ENCODE measurements at places on chromosomes 7 and 10.

DNA sequence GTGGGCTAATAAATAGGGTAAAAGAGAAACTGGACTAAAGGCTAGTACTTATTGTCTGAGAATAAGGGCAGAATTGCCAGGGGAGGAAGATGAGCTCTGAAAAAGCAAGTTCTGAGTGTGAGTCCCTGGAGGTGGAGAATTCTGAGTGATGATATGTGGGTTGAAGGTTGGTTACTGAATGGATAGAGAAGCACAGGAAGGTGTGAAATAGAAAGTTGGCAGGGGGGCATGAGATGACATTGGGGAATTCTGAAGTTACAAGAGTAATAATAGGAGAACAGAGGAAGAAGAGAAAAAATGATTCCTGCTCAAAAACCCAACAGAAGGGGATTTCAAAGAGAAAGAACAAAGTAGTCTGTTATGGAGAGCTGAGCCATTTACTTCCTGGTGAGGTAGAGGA is 76.9 kb downstream of the PRKCQ start:
- no peak for DNase-seq

DNA sequence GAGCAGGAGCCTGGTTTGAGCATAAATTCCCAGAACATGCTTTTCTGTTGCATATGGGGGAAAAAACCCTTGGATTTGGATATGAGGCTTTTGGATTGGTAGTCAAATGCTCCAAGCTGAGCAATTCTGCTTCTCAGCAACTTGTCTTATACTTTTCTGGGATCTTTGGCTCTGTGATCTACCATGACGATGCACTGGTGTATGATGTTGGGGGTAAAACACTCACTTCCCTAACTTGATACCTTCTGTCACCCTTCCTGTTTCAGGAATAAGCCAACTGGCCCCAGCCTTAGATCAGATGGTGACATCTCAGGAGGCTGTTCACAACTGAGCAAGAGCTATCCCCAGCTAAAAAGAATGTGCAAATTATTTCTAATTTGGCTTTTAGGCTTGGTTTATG is 13.1 kb upstream of the CPA4 start:
- no peak for DNase-seq

DNA sequence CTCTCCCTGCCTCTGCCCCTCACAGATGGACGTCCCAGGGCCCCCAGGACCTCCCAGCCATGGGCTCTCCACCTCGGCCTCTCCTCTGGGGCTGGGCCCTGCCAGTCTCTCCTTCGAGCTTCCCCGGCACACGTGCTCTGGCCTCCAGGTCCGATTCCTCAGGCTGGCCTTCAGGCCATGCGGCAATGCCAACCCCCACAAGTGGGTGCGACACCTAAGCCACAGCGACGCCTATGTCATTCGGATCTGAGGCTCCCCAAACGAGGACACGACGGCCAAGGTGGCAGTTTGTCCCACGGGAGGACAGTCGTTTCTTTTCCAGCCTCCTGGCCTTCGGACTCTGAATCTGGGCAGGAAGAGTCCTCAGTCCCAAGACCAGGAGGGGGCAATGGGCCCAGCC is 5.2 kb downstream of the AP4M1 start:
- DNase-seq: no peak

DNA sequence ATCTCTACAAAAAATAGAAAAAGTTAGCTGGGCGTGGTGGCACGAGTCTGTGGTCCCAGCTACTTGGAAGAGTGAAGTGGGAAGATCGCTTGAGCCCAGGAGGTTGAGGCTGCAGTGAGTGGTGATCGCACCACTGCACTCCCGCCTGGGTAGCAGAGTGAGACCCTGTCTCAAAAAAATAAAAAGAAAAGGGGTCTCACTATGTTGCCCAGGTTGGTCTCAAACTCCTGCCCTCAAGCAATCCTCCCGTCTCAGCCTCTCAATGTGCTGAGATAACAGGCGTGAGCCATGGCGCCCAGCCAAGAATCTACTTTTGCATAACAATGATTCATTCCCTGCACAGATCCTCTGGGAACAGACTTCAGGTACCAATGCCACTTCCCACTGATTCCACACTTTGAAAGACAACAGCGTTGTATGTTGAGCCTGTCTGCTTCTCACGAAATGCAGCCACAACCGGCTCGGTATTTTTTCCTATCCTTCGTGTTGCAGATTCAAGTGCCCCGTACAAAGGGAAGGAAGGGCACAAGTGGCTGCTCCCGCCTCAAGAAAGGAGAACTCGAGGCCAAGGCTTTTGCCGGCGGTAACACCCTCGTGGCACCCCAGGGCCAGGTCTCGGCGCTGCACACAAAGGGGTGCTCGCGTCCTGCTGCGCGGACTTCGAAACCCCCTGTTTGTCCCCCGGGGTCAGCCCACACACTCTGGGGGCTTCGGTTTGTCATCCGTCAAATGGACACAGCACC is 745 bp downstream of the DAGLB start:
- peak; percentile 85 for DNase-seq

DNA sequence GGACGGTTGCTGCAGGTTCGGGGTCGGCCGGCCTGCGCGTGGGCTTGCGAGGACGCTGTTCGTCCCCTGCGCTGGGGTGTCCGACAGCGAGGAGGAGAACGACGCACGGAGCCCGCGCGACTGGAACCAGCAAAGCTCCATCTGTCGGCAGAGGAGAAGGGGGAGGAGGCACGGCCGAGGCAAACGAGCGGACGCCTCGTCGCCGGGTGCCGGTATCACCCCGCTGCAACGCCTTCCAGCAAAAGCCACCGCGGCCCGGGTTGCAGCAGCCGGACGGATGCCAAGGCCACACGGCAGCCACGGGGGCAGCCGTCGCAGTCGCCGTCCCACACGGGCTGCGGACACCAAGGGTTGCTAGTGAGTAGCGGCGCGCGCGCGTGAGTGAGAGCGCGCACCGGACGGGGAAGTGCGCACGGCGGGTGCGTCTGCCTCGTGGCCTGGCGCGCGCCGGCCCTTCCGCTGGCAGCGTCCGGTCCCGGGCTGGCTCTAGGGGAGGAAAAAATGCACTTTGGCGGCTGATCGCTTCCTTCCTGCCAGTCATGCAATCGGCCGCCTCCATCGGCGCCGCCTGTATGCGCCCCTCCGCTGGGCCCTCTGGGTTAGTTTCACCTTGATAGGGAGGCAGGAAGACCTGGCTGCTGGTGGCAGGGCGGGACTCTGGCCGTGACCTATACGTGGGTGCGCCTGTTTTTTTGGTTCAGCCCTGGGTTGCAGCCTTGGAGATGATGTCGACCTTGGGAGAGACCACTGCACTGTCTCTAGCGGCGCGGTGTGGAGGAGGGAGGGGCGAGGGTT is 434 bp downstream of the STAMBPL1 start:
- DNase-seq: peak; percentile 91

- peak; percentile 34 for DNase-seq
These were observed 47.1 kb downstream of the PAPSS2 start for GRCh38 chr10:87706731-87707130.

DNA sequence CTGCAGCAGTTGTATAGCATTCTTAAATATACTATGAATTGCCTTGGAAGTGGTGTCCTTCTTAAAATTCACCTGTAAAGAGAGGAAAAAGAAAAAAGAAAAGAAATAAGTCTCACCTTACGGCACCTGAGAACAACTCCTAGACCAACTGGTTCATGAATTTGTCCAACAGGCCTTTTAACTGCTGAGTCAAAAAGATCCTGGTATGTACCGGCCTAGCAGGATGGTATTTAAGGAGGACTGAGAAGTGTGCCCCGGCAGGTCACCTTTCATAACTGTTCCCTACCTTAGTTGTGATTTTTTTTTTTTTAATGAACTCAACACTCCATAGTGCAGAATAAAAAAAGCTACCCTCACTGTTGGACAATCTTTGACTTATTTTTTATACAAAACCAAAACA is 25.8 kb downstream of the STN1 start:
- DNase-seq: no peak

DNA sequence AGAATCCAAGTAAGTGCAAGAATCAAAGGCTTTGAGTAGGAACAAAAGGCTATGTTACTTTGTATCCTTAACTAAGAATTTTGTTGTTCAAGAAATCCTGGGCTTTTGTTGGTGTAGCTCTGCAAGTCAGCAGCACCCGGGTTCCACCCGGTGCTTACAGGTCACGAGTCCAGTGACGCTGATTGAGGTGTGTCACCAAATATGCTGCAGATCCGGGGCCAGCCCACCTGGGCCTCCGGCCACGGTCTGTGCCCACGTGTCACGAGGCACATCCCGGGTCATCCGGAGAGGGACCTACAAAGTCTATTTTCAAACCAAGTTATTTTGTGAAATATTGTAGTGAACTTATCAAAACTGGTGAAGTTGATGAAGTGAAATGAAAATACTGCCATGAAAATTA is 103.1 kb downstream of the MGMT start:
- no peak for DNase-seq

- no peak for DNase-seq
These were observed 29.3 kb downstream of the KLF6 start for GRCh38 chr10:3755440-3756359.

DNA sequence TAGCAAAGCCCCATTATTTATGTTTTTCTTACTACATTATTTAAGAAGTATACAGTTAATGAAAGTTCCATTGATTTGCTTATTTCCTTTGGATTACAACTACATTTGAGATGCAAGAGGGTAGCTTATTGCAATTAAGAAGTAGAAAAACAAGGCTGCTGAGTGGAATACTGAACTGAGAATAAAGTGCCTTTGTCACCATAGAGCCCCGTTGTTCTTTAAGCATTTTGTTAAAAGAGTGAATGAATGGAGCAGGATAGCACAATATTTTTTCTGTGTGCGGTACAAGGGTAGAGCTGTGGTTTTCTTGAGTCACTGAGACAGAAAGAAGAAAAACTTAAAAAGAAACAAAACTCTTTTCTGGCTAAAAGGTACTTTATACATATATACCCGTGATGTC is 45.6 kb downstream of the ZNF277 start:
- no peak for DNase-seq

- DNase-seq: no peak
These were observed 18.4 kb downstream of the TIAL1 start for GRCh38 chr10:119578355-119578754.

GRCh38 chr7:33773053-33773452 is 132.3 kb upstream of the BMPER start:
- no peak for DNase-seq

- DNase-seq: peak; percentile 34
These were observed 196.9 kb upstream of the RHOBTB1 start for GRCh38 chr10:61140765-61141392.

DNA sequence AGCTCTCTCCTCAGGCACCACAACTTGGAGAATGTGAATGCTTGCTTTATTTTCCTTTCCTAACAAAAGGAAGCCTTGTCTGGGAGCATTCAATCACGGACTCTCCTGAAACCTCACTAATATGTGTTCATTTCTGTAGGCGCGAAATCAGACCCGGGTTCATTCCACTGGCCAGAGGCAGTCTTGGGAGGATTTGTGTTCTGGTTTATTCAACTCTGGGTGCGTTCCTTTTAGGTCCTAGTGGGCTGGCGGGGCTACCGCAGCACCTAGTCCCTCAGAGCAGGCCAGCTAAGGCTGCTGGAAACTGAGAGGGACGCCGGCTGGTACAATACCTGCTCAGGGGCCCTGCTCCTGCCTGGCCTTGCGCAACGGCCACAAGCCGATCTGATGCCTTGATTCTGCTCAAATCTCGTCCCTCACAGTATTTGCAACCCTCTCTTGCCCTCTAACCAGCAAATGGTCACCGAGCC is 7.5 kb downstream of the HOXA4 start:
- no peak for DNase-seq

DNA sequence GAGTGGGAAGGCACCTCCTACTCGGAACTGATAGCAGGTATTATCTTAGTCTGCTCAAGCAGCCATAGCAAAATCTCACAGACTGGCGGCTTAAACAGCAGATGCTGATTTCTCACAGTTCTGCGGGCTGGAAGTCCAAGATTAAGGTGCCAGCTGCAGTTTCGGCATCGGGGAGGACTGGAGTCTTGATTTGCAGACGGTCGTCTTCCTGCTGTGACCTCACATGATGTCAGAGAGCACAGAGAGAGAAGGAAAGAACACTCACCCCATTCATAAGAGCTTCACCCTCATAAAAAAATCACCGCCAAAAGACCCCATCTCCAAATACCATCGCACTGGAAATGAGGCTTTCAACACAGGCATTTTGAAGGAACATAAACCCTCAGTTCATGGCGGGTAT is 216.5 kb upstream of the PITRM1 start:
- no peak for DNase-seq

DNA sequence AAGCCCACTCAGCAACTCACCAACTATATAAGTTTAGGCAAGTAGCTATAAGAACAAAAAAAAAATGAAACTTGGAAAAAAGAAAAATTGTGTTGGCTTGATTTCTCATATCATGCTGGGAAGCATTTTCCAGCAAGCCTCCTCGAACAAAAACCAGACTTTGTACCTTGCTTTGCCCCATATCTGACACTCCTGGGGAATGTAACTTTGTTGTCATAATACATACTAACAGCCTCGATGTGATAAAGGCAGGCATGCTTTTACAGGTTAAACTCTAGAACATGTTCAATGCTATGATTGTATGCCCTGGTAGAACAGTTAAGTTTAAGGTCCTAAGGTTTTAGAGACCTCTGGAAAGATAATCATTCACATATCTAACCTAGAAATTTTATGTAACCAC is 11.6 kb downstream of the CFAP43 start:
- DNase-seq: no peak

- no peak for DNase-seq
These were observed 61.3 kb downstream of the ZNF22 start for GRCh38 chr10:45061982-45062381.

- no peak for DNase-seq
These were observed 3.6 kb upstream of the TMEM120A start for GRCh38 chr7:75998038-75998437.

- no peak for DNase-seq
These were observed 40.7 kb downstream of the TARP start for GRCh38 chr7:38232502-38233366.

- DNase-seq: no peak
These were observed 369.8 kb downstream of the GFRA1 start for GRCh38 chr10:115903207-115903606.

DNA sequence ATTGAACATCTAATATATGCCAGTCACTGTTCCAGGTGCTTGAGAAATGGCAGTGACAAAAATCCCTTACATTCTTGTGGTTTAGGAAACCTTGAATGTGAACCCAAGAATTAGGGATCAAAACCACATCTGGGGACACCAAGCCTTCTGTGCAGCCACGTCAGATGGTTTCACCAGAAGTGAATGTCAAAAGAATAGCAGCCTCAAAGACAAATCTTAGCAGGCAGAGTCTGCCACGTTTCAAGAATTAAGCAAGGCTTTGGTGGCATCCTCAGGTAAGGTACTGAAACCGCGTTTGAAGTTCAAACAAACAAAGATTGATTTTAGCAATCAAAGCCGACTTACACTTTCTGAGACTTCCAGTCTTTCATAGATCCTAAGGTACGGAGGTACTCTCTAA is 225.5 kb upstream of the GNAI1 start:
- no peak for DNase-seq

- DNase-seq: no peak
These were observed 3.6 kb downstream of the ZEB1 start for GRCh38 chr10:31322647-31323046.

- DNase-seq: no peak
These were observed 507.1 kb upstream of the ADARB2 start for GRCh38 chr10:2244471-2244870.
